ENCODE measurements at places on chromosomes 7 and 10.

DNA sequence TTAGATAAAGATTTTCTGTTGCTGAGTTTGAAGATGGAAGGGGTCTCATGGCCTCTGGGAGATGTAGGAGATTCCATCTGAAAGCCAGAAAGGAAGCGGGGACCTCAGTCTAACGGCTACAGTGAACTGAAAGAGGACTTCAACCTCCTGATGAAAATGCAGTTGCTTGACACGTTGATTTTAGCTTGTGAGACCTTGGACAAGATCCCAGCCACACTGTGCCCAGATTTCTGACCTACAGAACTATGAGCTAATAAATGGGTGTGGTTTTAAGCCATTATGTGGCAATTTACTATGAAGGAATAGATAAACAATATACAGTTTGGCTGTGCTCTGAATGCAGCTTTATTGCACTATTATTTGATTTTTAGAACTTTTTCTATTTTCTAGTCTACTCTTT, 342.3 kb upstream of the SEMA3D start:
- DNase-seq = no peak

- DNase-seq = no peak
Observed at GRCh38 chr7:71937840-71938371, 474.2 kb downstream of the CALN1 start.

GRCh38 chr7:23341846-23342598, 42.9 kb downstream of the MALSU1 start:
- no peak for DNase-seq

DNA sequence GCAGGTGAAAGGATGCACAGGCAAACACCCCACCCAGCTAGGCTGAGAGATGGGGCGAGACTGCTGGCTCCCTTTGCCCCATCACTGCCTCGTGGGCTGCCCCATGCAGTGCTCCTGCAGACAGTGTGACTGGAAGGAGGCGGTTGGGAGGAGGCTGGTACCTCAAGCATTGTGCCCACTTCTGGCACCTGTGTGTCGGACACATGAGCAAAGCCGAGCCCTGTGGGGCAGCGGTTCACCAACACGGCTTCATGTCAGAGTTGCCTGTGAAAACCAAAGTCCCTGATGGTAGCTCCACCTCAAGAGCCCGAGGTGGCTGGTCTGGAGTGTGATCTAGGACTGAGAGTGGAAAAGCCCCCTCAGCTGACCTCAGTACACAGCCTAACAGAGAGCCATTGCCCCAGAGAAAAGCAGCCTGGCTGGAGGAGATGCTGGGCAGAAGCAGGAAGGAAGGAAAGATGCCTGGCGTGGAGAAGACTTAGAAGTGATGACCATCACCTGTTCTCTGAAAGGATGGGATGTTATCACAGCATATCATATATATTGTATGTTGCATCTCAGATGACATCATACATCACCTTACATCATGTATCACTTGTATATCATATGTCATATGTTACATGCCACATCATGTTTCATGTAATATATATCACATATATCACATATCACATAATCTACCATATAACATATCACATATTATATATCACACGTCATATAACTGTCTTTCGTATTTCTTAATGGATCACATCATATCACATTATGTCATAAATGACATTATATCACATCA, 75.6 kb downstream of the ADCY1 start:
- no peak for DNase-seq

- no peak for DNase-seq
Observed at GRCh38 chr10:48655411-48656240, 29.0 kb upstream of the WDFY4 start.

DNA sequence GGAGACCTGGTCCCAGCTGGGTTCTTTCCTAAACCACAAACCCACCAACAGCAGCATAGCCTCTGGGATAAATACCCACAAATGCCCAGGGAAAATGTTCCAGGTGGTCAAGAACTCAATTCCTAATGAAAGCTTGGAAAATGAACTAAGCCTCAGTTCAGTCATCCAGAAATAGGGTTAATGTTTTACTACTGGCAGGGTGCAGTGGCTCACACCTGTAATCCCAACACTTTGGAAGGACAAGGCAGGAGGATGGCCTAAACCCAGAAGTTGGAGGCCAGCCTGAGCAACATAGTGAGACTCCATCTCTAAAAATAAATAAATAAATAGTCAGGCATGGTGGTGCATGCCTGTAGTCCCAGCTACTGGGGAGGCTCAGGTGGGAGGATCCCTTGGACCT, 82.2 kb downstream of the SVOPL start:
- no peak for DNase-seq

DNA sequence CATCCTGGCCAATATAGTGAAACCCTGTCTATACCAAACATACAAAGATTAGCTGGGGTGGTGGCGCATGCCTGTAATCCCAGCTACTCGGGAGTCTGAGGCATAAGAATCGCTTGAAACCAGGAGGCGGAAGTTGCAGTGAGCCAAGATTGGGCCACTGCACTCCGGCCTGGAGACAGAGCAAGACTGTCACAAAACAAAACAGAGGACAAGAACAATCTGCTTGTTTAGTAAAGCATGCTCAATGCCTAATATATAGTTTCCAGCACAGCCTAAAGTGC, 1.8 kb upstream of the SEC24C start:
- DNase-seq = no peak

DNA sequence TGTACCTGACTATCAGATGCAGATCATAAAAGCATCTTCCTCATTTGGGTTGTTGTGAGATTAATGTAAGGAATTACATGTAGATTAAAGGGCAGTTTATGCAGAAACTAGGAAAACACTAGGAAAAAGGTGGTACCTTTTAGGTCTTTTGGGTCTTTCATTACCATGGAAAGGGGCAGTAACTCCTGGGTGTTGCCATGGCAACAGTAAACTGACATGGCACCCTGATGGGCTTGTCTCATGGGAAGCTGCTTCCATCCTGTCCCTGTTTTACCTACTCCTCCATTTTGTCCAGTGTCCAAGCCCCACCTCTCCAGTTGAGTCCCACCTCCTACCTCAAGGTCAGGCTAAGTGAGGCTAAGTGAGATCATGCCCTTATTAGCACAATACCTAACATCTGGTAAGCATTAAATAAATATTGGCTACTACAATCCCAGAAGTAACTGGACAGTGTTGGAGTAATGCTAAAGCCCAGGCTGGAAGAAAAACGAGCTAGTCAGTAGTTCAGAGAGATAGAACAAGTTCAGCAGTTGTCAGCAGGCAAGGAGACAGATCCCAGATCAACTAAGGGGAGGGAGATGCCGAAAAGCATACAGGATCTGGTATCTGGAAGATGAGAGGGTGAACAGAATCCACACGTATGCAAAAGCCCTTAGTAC, 240.0 kb upstream of the AUTS2 start:
- no peak for DNase-seq

DNA sequence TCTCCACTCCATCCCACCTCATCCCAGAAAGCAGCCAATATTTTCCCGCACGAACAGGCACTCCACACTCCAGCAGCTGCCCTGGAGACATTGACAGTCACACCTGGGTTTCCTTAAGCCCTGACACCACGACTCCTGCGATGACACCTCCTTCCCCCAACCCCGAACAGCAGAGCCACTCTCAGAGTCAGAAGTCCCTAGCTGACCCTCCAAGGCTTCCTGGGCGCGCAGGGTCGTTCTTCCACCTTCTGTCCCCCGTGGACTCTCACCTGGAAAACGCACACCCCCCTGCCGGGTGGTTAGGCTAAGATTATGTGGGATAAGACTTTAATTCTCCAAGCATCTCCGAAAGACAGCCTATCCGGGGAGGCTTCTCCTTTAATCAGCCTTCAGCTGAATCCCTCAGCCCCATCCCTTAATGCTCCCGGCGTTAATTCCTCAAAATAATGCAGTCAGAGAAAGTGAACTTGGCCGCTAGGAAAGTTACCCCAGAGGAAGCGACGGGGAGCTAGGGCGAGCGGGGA, 1.1 kb downstream of the DENND11 start:
- DNase-seq = no peak

DNA sequence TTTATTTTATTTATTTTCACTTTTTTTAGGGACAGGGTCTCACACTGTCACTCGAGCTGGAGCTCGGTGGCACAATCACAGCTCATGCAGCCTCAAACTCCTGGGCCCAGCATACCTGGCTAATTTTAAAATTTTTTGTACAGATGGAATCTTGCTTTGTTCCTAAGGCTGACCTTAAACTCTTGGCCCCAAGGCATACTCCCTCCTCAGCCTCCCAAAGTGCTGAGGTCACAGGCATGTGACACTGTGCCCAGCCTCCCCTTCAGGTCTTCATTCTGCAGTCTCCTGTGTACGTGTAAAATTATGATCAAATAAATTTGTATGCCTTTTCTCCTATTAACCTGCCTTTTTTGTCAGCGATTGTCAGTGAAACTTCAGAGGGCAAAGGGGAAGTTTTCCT, 17.8 kb upstream of the TCTN3 start:
- no peak for DNase-seq

- peak; percentile 10 for DNase-seq
Observed at GRCh38 chr7:72493850-72494661, 81.9 kb upstream of the CALN1 start.

GRCh38 chr7:144401490-144401889, 2.0 kb downstream of the NOBOX start:
- no peak for DNase-seq

- DNase-seq = no peak
Observed at GRCh38 chr7:159032322-159032721, 112.3 kb downstream of the VIPR2 start.

DNA sequence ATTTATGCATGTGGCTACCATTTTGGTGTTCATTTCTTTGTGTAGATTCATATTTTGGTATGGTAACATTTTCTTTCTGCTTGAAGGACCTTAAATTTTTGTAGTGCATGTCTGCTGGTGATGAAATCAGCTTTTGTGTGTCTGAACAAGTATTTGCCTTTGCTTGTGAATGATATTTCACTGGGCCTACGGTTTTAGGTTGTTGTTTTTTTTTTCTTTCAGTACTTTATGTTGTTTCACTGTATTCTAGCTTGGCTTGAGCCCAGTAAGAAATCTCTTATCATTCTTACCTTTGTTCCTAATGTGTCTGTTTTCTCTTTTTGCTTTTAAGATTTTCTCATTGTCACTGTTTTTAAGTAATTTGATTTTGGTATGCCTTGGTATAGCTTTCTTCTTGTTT, 31.9 kb downstream of the SAMD8 start:
- no peak for DNase-seq

DNA sequence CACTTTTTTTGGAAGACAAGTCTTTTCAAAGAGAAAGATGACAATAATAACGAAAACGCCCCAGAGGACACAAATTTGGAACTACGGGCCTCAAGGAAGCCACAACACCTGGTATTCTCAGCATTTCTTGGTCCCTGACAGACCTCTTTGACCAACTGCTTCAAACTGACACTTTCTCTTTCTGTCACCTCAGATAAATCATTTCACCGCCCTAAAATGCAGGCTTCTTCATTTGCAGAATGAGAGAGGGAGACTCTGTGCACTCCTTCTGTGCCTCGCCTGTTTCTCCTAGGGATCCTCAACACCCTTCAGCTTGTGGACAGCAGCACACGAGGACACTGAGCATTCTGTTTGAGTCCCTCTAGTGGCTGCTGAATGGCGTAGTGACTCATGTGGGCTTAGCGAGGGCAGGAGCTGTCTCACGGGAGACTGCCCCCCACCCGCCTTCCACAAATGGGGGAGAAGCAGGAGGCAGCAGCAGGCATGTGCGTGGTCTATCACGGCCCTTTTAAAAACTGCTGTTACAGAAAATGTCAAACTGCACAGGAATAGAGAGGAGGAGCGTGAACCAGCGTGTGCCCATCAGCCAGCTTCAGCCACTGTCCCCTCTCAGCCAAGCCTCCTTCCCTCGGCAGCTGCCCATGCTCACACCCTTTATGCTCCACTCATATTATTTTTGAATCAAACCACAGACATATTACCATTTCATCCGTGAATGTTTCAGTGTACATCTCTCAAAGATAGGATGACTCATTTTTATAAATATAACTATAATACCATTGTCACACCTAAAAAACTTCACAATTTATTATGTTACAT, 41.4 kb downstream of the GSDME start:
- no peak for DNase-seq

Measured in stimulated activated CD4-positive, alpha-beta T cell treated with anti-CD3 and anti-CD28 coated beads, Interleukin-12 subunit alpha, Interleukin-12 subunit beta, amount 100 ng/mL, for 48 hours (primary cell).